ENCODE measurements at places on chromosomes 1 and 21. TPM values are rescaled to one million over a fixed set of nuclear protein-coding genes. Genes with fewer than 3 reads are reported as not detected.

DNA sequence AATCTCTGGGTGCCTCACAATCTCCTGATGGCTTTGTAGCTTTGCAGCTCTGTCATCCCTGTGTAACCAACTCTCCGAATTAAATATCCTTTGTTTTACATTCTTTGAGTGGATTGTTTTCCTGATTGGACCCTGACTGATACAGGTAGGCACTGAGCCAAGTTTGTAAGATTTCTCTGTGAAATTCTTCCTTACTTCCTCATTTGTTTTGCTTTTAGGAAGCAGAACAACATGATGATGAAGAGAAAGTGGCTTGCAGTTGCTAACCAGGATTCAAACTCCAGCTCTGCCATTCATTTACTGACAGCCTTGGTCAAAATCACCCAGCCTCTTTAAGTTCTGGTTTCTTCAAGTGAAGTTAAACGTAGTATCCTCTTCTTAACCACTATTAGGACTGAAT, 452.3 kb downstream of the OMA1 start:
- DNase-seq = no peak

GRCh38 chr1:192735298-192735915, 73.4 kb upstream of the RGS2 start:
- no peak for DNase-seq

- no peak for DNase-seq
Measured at GRCh38 chr21:31248598-31248997, 95.5 kb downstream of the TIAM1 start.

DNA sequence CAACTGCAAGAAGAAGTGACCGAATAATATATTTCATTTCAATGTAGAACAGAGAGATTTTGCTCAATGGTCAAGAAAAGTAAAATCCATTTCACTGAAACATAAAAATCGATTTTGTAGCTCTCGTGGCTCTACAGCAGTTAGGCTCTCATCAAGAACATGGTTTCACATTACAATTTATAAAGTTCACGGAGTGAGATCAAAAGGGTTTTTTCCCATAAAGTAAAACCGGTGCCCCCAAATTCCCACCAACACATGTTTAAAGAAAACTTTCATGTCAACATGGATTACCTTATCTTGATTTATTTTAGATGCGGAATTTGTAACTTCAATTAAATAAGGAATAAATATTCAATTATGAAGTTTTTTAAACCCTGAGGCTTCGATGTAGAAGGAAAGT, 16.3 kb upstream of the VAV3 start:
- no peak for DNase-seq

GRCh38 chr1:110102081-110102480, 10.2 kb upstream of the UBL4B start:
- no peak for DNase-seq

- no peak for DNase-seq
Measured at GRCh38 chr1:64295561-64295960, 92.1 kb downstream of the UBE2U start.

- DNase-seq = no peak
Measured at GRCh38 chr1:79549201-79549600, 542.7 kb upstream of the ADGRL4 start.

- DNase-seq = no peak
Measured at GRCh38 chr1:19437891-19438294, 47.4 kb downstream of the CAPZB start.

GRCh38 chr1:2638466-2639115, 5.8 kb upstream of the MMEL1 start:
- DNase-seq = no peak

DNA sequence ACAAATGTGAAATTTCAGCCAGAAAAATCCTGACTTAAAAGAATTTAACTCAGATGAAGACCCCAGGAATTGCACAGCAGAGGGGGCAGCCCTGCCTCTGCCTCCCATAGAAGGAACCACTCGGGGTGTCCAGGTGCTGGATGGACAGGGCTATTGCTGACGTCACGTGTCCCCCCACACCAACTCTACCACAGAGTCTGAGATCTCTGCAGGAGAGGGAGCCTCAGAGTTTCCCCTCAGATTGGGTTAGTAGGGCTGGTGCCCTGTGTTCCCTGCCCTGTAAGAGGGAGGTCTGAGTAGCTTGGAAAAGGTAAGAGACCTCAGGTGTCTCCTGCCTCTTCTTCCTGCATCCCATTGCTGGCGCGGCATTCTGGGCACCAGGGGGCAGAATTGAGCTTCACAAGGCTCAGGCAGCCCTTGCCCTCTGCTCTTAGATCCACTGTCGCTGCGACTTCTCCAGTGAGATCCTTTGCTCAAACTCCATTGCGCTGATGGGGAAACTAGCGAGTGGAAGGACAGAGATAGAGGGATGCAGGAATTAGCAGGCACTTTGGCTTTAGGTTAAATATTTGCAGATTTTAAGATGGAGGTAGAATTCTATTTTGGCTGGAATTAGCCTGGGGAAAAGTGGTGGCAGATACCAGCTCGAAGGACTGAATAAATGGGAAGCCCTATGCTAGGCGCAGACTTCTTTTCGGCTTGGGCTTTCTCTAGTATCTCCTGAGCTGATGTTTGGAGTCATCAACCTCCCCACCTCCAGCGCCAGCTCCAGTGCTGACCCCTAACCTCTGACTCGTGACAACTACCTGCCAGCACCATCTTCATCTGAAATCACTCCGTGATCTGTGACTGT, 42.8 kb upstream of the DMBX1 start:
- peak; percentile 97 for DNase-seq

DNA sequence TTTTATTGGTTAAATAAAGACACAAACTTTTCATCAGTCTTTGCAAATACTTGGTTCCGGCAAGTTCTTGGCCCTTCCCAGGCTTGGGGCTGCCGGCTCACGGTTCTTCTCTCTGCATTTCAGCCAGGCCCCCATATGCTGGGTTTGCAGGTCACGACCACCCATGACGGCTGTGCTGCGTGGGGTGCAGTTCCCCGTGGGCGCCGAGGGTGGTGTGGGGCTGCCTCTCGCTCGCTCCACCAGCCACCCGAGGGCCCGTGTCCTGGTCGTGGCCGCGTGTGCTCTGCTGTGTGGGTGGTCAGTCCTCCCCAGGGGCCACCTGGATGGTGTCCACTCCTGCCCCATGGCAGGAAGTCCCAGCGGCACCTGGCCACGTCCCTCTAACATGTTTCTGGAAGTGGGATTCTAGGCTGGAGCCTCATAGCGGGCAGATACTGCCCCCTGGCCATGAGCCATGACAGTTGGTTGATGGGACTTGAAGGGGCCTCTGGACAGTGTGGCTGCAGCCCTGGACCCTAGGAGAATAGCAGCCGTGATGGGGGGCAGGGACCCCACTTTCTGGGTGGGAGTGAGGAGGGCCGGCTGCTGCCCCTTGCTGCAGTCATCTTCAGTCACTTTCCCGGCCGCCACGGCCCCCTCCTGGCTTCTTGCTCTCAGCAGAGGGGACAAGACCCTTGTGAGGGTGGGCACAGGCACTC, 46.3 kb downstream of the SKI start:
- DNase-seq = no peak

DNA sequence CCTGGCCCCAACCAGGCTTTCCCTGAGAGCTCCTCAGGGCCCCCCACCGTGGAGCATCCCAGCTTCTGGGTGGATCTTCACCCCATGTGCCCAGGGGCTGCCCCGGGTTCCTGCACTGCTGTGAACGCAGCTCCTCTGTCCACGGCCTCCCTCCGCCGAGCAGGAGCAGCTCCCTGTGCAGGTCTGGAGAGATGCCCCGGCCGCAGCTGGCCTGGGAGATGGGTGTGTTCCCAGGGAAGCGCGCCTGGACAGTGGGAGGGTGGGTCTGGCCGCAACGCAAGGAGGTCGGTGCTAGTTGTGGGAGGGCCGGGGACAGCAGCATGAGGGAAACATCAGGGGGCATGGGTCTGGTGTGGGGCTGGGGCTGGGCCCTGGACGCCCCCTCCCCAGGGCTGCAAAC, 71.3 kb downstream of the MORN1 start:
- no peak for DNase-seq

- no peak for DNase-seq
Measured at GRCh38 chr1:31523012-31523411, 53.3 kb upstream of the TINAGL1 start.

DNA sequence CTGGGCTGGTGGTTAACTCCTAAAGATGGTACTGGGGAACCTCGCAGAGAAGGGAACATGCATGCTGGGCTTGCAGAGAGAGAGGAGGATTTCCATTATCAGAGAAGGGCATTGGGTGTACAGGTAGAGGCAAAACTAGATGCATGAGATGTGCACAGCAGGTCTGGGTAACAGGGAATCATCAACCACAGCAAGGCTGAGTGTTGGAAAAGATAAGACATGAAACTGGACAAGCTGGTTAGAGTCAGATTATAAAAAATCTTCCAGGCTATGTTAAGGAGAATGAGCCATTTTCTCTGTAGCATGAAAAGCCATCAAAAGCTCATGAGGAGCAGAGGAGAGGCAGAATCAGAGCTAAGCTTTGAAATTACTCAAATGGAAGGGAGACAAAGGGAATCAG, 147.8 kb downstream of the VAV3 start:
- DNase-seq = no peak

DNA sequence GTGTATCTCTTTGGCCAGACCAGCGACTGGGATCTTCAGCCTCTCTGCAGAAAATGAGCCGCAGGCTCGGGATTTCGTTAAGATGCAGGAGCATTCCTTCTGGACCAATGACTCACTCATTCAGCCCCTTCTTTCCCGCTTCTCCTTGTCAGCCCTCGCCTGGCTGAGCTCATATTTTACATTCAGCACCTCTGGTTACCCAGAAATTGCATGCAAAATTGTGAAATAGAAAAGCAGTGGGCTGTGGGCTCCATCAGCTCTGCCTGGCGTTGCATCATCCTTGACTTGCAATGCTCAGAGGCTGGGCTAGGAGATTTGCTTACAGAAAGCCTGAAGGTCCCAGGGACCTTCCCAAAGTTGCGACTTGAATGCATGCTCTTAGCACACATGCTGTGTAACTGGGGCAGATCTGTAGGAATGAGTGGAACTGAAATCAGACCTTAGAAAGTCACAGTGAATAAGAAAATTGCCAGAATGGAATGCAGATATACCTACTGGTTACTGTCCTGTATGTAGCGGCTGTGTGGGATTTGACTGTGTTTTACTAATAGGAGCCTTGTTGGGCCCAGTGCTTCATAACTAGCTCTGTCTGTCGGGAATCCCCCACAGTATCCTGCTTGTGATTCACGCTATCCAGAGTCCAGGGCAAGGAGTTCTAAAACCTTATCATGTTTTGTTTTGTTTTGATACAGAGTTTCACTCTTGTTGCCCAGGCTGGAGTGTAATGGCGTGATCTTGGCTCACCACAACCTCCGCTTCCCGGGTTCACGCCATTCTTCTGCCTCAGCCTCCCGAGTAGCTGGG, 444.8 kb downstream of the KIF26B start:
- no peak for DNase-seq

DNA sequence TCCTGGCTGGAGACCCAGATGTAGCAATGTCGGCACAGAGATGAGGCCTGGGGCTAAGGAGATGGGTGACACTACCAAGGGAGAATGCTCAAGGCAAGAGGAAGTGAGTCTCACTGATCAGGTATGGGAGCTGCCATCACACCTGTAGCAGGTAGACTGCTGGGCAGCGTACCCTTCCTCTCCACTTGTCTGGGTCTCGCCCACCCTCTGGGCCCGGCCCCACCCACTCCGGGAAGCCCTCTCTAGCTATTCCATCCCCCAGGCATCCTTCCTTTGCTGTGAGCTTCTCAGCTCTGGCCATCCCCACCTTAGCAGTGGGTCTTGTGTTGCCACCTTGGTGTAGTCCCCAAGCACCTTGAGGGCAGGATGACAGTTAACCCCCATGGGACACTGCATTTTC, 87.7 kb upstream of the EDN2 start:
- no peak for DNase-seq

CDKN2C gene
- not detected for total RNA-seq

CFAP74 gene
- not detected for total RNA-seq

C1orf87 gene
- total RNA-seq = 0.07 TPM

SAMSN1 gene
- total RNA-seq = 2.0 TPM

RSPH1 gene
- total RNA-seq = not detected

ARV1 gene
- total RNA-seq = 10.4 TPM

FCRL5 gene
- 2.8 TPM for total RNA-seq

CHIA gene
- total RNA-seq = not detected

MYBPHL gene
- total RNA-seq = not detected

CSF3R gene
- total RNA-seq = not detected
